Endothelial cell (in vitro differentiated cells): ENCODE measurements at places on chromosomes 7 and 10.

- no peak for DNase-seq
Measured at GRCh38 chr7:137625197-137625596, 221.6 kb downstream of the DGKI start.

GRCh38 chr10:102832248-102832647 is 5.0 kb downstream of the CYP17A1 start:
- DNase-seq = no peak

GRCh38 chr10:3104251-3104918 is 37.0 kb downstream of the PFKP start:
- no peak for DNase-seq

GRCh38 chr7:157503229-157503628 is 166.4 kb downstream of the DNAJB6 start:
- DNase-seq = no peak

GRCh38 chr7:105621176-105621575 is 39.9 kb upstream of the EFCAB10 start:
- DNase-seq = no peak

GRCh38 chr7:30330134-30331111 is 46.0 kb downstream of the ZNRF2 start:
- no peak for DNase-seq

DNA sequence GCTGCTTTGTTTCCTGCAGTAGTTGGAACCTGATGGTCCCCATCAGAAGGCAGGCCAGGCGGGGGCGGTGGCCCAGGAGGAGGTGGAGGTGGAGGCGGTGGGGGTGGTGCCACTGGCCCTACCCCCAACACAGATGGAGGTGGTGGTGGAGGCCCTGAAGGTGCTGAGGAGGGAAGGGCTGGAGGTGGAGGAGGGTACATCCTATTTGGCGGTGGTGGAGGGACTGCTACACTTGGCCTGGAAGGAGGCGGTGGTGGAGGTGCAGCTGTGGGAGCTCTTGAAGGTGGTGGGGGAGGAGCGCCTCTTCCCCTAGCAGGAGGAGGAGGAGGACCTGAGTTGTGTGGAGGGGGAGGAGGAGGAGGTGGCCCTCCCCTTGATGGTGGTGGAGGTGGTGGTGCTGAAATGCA is 36.8 kb downstream of the LMOD2 start:
- DNase-seq = no peak

GRCh38 chr7:6654113-6654841 is 17.2 kb downstream of the ZNF316 start:
- no peak for DNase-seq

GRCh38 chr7:117809958-117810357 is 63.3 kb downstream of the CTTNBP2 start:
- no peak for DNase-seq

- DNase-seq = peak; percentile 36
Measured at GRCh38 chr7:55019191-55019690, 424 bp downstream of the EGFR start.

- DNase-seq = no peak
Measured at GRCh38 chr7:106518967-106519366, 142.0 kb downstream of the CCDC71L start.

DNA sequence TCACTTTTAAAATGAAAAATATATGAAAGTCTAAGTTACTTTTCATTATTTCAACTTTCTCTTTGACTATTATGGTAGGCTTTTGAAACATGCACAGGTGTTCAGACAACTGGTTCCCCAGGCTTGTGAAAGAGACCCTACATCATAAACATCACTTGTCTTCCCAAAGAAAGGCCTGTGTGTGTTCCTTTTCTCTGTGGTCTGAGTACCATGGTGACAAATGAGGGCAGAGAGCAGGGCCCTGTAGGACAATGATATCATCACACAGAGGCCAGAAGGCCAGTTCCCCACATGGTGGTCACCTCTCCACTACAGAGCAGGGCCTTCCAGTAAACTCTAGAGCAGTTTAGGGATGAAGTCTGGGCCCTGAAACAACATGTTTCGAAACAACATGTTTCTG is 288.8 kb downstream of the USP6NL start:
- no peak for DNase-seq

DNA sequence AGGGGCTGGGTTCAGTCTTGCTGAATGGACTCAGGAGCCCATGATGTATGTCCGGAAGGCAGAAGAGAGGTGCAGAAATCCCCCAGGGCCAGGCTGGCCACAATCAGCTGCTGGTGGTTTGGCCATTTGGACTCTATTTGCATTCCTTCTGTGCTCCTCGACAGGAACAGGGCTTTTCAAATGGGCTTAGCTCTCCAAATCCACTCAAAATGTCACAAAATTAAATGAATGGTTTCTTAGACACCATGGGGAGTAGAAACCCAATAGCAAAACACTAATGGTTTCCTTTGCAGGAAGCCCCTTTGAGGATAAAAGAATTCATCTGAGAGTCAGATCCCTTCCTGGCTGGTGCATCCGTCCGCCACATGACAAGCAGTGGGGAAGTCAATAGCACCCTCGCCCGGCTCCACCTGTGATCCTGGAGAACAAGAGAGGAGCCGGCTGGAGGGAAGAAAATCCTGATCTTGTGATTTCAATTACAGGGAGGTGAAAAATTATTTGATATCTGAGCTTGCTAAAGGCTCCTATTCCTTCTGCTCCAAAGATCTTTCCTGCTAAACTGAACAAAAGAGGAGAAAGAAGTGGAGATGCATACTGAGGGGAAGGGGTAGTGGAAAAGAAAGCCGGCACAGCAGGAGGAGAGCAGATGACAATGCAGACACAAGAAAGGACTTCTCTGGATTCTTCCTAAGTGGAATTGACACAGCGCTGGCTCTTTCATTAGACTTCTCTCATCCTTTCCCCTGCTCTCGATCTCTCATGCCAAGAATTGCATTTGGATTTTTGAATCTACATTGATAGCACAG is 190.7 kb downstream of the C7orf25 start:
- peak; percentile 7 for DNase-seq

DNA sequence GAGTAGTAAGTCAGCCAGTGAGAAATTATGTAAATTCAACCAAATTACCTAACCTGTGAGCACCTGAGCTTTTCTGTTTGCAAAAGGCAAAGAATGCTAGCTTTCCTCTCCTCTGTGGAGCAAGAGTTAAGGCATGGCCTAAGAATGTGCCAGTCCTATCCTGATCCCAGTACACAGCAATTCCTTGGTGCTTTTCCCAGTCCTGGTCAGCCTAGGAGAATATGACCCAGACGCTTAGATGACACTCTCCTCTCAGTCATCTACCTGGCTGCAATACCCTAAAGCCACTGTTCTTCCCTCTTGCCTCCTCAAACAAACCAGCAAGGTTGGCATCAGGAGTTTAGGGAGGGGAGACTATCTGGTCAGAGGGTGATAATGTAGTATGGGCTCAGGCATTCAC is 4.1 kb downstream of the PDLIM1 start:
- DNase-seq = no peak

DNA sequence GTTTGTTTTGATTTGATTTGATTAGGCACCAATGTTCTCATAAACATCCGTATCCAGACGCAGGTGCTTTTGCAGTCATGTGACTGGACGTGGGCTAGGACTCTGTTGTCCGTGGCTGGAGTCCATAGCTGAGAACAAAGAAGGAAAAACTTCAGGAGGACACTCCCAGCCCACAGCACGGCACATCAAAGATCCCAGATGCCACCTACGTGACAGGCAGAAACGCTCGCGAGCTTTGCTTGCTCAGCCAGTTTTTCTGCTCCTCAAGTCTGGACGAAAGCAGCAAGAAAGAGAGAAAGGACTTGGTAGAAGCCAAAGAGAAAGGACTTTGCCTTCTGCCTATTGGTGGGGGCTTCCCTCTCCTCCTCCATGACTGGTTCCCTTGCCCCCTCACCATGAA is 6.9 kb upstream of the ZKSCAN1 start:
- DNase-seq = no peak

DNA sequence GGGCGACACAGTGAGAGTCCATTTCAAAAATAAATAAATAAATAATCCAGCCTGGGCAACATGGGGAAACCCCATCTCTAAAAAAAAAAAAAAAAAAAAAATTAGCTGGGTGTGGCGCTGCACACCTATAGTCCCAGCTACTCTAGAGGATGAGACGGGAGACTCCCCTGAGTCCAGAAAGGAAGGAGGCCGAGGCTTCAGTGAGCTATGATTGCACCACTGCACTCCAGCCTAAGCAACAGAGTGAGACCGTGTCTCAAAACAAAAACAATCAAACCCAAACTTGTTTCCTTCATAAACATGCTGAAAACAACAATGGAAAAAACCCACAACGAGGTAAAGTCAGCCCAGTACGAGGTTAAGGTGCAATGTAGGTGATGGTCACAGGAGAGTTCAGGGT is 1.2 kb downstream of the COX19 start:
- no peak for DNase-seq

DNA sequence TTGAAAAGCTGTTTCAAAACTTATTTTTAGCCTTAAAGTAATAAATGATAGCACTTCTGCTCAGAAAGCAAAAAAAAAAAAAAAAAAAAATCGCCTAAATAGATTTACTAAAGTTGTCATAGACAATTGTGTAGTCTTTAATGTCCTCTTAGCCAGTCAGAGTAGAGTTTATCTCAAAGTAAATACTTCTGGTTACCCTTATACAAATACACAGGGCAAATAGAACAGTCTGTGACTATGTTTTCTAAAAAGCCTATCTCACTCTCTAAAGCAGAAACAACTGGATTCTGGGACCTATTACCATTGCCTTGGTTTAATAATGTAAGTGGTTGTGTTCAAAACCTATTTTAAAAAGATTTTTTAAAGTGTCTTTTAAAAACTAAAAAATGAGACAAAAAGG is 156.2 kb upstream of the THSD7A start:
- no peak for DNase-seq

- DNase-seq = peak; percentile 42
Measured at GRCh38 chr10:102119417-102120141, 589 bp downstream of the LDB1 start.

DNA sequence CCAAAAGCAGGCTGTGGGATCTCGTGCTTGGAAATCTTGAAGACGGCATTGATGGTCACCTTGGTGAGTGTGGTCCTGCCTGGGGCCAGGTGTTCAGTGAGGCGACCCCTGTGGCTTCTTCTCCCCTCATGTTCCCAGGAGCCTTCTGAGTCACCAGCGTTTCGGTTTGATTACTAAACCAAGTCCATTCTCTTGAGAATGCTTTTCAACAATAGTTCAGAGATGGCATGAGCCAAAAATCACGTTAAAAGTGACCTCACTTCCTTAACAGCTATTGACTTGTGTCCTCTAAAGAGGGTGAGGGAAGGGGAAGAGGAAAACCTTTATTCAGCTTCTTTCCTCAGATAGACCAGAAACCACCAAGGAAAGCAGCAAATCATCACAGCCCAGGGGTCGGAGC is 315.2 kb downstream of the GATA3 start:
- no peak for DNase-seq

- peak; percentile 30 for DNase-seq
Measured at GRCh38 chr7:116809636-116810266, 52.6 kb upstream of the CAPZA2 start.
